ENCODE measurements at places on chromosomes 7 and 10.
A peak's percentile ranks its signal among the peaks of the same experiment; 100 is the strongest.

- no peak for DNase-seq
These were observed 160.5 kb downstream of the WDR37 start for GRCh38 chr10:1216574-1217236.

- DNase-seq: no peak
These were observed 2.3 kb downstream of the ARHGAP22 start for GRCh38 chr10:48602401-48603135.

DNA sequence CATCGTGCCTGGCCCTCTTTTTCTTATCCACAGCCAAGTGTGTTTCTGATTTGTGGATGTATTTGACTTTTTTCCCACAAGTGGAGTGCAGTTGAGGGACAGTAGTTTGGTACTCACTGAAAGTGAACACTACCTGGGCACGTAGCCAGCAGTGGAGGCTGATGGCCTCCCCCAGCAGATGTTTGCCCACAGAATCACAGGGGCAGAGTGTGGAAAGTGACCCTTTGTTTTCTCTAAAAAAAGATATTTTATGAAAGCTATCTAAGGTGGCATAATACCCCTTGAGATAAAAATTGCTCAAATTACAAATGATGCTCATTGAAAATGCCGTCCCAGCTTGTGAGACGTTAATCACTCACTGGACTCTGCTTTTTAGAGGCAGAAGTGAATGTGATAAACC lies 29.1 kb downstream of the WDR37 start:
- DNase-seq: no peak

DNA sequence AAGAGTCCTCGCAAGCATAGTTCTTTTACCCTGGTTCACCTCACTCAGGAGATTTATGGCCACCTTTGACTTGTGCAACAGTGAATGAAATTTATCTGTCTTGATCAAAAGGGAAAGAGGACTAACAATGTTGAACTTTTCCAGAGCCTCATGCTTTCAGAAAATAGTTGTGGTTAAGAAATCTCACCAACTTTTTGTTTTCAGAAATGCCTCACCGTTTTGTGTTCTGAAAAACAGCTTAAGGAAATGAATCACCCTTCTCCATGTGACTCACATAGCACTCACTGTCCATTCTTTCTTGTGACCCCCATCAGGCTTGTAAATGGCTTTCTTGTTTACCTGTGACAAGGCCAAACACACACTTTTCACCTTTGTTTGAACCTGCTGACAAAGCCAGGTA lies 148.6 kb upstream of the FAM3C start:
- DNase-seq: peak; percentile 56

GRCh38 chr10:123882681-123883445 lies 8.7 kb downstream of the CPXM2 start:
- DNase-seq: no peak

DNA sequence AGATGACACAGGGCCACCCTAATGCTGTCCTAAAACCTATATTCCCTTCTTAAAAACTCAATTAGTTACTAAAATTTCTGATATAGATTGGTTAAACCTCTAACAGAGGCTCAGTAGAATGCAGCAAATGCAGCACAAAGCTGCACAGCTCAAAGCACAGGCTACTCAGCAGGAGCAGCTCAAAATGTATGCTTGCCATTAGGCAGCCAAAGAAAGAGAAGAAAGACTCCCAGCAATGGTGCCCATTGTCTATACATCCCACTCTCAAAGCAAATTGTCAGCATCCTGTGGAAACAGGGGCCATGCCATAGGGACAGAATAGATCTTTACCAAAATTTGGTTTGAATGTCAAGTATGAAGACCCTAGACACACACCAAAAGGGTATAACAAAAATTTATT lies 73.5 kb downstream of the TFPI2 start:
- DNase-seq: no peak

GRCh38 chr10:71740069-71740653 lies 20.6 kb upstream of the C10orf105 start:
- peak; percentile 59 for DNase-seq

- DNase-seq: no peak
These were observed 464.0 kb downstream of the INHBA start for GRCh38 chr7:41238851-41239331.

- no peak for DNase-seq
These were observed 960.7 kb upstream of the CELF2 start for GRCh38 chr10:10056961-10057360.

DNA sequence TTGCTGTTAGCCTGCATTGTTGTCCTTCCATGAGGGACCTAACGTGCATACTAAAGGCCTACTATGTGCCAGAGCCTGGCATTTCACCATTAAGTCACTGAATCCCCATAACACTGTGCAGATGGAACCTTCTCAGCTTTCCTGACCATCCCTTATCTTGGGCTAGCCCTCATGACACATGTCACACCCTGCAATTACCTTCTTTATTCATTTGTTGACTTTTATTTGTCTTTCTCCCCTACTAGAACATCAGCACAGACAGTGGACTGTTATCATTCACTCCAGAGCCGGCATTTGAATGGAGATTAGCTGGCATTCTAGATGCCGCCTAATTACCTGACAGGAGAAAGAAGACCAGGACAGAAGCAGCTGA lies 471.1 kb upstream of the GALNT17 start:
- DNase-seq: no peak

- DNase-seq: no peak
These were observed 161.4 kb downstream of the PRKCQ start for GRCh38 chr10:6418613-6419216.

- peak; percentile 64 for DNase-seq
These were observed 2.7 kb upstream of the PDGFA start for GRCh38 chr7:522071-522950.

GRCh38 chr7:149415391-149416071 lies 45.3 kb downstream of the ZNF777 start:
- DNase-seq: no peak

Measured in AG08396 (cell line).